MG63 (cell line): ENCODE measurements at places on chromosomes 11 and 22. TPM values are rescaled to one million over a fixed set of nuclear protein-coding genes. Genes with fewer than 3 reads are reported as not detected.
A peak's percentile ranks its signal among the peaks of the same experiment; 100 is the strongest.

The CARD18 gene
- total RNA-seq: not detected in 2 replicates

The FOSL1 gene
- total RNA-seq: 37.3 and 54.7 TPM in 2 replicates

The PANX2 gene
- 0.12 and 0.79 TPM in 2 replicates for total RNA-seq

The IFTAP gene
- 20.3 and 39.3 TPM in 2 replicates for total RNA-seq

The SLC22A8 gene
- total RNA-seq: not detected in 2 replicates

- no peak for DNase-seq
These were observed 11.7 kb downstream of the MSANTD2 start for GRCh38 chr11:124788521-124788920.

DNA sequence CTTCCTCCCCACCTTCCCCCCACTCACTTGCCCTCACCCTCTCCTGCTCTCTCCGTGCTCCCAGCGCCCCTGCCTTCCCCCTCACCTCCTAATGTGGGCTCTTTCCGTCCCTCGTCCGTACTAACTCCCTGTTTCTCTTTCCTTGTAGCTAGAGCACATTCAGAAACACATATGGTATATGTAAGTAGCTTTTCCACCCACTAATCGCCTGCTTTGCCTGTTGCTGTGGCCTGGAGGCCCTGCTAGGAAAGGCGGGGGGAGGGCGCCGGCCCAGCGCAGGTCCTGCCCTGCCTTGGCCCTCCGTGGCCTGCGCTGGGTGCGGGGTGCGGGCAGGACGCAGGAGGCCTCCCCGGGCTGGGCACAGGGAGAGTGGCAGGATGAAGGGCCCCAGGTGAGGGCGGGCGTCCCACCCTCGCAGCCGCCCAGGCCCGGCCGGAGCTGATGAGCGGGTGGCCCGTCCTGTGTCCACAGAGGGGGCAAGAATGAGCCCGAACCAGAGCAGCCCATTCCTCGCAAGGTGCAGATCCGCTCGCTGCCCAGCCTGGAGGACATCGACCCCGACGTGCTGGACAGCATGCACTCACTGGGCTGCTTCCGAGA lies 41.7 kb downstream of the MOB2 start:
- DNase-seq: no peak

DNA sequence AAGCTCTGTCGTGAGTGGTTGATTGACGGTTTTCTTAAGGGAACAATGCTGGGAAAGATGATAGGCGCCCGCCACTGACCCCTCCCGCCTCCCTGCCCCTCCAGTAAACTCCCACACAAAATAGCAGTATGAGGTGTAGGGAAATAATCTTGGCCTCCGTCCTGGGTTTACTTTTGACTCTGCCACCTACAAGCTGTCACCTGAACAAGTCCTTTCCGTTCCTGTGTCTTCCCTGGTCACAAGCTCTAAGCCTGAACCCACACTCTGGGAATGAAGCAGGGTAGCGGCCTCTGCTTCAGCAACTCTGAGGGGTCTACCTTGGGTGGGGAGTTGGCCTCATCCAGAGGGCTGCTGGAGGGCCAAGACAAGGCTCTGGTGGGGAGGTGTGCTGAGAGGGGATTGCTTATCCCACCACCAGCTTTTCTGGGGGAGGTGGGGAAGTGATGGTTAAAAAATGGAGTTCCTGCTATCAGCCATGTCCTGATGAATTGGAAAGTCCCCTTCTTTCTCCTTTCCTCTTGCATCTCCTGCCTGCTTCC lies 87.8 kb downstream of the CEP164 start:
- DNase-seq: no peak

DNA sequence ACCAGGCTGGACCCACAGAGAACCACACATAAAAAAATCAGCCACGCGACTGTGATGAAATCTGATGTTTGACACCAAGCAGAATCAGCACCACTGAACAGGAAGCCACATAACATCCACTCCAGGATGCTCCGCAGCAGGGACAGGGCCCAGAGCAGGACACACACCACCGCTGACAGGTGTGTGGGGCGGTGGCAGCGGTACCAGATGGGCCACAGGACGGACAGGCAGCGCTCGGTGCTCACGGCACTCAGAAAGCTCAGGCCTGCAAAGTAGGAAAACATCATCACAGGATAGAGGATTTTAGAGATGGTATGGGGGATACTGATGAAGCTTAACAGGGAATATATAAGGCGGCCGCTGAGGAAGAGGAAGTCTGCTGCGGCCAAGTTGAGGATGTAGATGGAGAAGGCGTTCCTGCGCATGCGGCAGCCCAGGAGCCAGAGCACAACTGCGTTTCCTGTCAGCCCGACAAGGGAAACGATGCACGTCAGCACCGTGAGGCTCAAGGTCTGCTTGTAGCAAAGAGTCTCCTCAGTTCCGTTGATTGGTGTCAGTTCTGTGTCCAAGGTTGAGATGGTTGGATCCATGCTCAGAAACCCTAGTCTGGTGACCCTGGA lies 4.9 kb downstream of the MRGPRX1 start:
- no peak for DNase-seq

- peak; percentile 11 for DNase-seq
These were observed 1.2 kb upstream of the CCDC117 start for GRCh38 chr22:28771195-28771791.

GRCh38 chr22:29426476-29426875 lies 11.9 kb upstream of the RFPL1 start:
- DNase-seq: no peak

DNA sequence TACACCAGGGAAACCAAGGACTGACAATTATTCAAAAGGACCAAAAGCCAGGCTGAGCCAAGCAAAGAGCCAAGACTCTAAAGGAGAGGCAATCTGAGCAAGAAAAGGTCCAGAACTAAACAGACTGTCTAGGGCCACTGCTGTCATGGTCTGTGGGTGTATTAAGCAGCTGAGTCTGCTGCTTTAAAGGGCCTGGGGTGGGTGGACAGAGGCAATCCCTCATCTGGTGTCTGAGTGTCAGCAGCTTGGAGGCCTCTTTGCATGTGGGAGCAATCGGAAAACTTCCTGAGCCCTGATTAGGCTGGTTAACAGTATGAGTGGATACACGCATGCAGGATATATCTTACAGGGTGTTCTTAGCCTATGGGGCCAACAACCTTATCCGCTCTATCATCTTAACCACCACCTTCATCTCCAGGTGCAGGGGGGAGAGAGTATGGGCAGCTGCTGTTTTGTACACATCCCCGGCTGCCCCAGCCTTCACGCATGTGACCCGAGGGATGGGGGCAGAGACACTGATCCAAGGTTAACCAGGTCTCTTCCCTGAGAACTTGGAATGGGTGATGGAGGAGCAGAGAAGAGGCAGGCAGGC lies 67.5 kb upstream of the TIMP3 start:
- no peak for DNase-seq

DNA sequence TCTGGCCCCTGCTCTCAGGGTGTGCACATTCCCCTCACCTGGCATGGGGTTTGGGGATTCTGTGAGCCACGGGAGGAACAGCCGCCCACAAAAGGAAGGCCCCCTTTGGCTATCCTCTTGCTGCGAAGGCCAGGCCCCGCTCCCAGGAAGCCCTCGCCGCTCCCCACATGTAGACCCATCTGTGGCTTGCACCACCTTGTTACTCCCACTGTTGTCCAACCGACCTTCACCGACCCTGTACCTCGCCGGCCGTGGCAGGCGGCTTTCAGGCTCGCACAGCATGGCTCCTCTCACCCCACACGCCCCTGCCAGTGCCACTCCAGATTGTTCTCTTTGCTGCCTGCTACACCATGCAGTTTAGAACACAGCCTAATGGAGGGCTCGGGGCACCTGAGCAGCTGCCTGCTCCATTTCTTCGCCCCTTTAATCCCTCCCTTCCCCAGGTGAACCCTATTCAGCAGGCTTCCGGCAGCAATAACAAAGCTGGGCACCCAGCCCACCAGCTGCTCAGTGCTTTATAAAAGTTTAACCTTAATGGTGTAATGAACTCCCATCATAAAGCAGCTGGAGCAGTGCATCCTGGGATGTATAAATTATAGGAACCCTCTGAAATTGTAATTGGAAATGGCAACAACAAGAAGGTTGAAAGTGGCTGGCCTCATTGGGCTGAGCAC lies 10.7 kb downstream of the DAGLA start:
- DNase-seq: no peak
